ENCODE measurements at places on chromosomes 1 and 21.

DNA sequence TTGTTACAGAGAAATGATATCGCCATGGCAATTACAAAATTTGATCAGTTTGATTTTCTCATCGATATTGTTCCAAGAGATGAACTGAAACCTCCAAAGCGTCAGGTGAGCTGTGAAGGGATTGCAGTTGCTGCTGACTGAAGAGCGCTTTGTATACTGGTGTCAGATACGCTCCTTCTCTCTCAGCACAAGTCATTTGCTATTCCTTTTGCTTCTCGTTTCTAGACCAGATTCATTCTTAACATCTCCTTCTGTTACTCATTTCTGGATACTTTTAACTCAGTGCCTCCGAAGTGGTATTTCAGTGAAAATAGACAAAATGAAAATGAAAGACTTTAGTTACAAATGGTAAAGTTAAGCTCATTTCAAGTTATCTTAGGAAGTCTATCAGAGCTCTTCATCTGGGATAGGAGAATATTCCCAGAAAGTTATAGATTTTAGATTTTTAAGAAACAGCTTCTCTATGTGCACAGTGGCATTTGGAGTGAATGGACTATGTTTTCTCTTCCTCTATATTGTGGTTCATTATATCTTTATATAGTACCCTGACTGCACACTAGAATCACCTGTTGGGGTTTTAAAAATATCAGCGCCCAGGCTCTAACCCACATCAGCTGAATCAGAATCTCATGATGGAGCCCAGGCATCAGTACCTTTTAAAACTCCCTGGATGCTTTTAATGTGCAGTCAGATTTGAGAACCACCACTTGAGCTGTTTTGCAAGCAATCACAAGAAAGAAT lies 30.3 kb upstream of the KCNQ4 start:
- DNase-seq = no peak

- DNase-seq = no peak
Measured at GRCh38 chr1:84103197-84103992, 40.7 kb upstream of the PRKACB start.

- DNase-seq = no peak
Measured at GRCh38 chr21:38266732-38267131, 9.9 kb downstream of the KCNJ15 start.

GRCh38 chr1:2194898-2195673 lies 514 bp upstream of the FAAP20 start:
- peak; percentile 96 for DNase-seq

- no peak for DNase-seq
Measured at GRCh38 chr21:17616831-17617230, 4.1 kb upstream of the BTG3 start.

DNA sequence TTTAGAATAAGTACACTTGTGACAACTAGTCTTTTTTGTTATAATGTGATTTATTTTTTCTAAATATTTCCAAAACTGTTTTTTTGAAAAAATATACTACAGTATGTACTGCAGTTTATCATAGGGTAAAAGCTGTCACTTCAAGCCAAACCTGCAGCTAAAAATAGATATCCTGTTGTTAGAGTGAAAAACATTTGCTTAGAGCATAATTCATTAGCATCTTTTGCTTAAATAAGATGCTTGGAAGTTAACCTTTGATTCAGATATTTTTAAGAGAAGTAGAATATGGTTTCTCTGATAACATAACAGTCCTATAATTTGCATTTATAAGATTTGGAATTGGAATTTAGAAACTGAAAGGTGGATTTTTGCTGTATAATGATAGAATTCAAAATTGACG lies 21.5 kb downstream of the PRKACB start:
- no peak for DNase-seq

DNA sequence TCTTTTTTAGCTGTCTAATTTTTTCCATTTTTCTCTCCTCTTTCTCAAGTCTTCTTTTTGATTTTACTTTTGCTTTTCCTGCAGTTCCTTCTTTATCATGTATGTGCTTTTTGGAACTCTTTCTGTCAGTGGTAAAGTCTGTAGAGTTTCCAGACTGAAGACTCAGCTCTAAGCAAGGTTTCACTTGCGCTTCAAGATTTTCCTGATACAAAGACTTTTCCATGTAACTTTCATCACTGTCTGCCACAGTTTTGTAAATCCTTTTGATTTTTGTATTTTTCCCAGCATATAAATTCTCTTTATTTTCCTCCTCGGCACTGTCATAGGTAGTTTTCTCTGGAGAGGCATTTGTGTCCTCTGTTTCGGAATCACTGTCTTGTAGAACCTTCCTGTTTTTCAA lies 5.5 kb downstream of the CLSPN start:
- DNase-seq = no peak

DNA sequence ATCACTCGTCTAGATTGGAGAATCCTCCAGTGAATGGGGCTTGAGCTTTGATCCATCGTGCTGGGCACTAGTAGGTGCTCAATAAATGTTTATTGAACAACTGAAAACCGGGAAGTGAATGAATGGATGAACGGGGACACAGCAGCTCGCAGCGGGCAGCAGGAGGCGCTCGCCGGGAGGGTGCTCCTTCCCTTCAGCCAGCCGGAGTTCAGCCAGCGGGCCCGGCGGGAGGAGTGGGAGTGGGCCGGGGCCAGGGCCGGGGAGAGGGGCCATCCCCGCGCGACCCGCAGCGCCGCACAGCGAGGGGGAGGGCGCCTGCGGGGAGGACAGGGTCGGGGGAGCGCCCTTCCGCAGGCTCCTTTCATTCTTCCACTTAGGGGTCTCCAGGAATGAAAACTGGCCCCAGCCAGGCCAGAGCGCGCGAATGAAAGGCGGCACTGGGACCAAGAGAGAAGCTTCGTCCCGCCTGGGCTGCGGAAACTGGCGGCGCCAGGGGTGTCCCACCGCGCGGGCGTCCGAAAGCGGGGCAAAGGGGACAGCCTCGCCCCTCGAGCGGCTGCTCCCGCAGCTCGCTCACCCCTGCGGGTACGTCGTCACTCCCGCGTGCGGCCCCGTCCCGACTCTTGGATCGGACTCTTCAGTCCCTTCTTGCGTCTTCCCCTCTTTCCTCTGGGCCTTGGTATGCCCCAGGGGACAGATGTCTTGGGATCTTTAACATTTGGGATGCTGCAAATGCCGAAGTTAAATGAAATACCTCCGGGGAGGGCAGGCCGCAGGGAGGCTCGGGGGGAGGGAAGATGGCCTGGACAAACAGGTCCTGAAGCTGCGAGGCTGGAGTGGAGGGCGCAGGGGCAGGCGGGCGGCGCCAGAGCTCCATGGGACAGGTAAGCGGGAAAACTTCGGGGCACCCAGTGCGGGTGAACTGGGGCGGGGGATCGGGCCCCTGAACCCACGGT lies 3.6 kb upstream of the INAVA start:
- peak; percentile 83 for DNase-seq

GRCh38 chr1:4513685-4514084 lies 140.7 kb upstream of the AJAP1 start:
- DNase-seq = no peak

- DNase-seq = no peak
Measured at GRCh38 chr1:33735624-33736023, 128.3 kb upstream of the HMGB4 start.

- DNase-seq = peak; percentile 71
Measured at GRCh38 chr21:45306832-45307571, 19.3 kb upstream of the POFUT2 start.

DNA sequence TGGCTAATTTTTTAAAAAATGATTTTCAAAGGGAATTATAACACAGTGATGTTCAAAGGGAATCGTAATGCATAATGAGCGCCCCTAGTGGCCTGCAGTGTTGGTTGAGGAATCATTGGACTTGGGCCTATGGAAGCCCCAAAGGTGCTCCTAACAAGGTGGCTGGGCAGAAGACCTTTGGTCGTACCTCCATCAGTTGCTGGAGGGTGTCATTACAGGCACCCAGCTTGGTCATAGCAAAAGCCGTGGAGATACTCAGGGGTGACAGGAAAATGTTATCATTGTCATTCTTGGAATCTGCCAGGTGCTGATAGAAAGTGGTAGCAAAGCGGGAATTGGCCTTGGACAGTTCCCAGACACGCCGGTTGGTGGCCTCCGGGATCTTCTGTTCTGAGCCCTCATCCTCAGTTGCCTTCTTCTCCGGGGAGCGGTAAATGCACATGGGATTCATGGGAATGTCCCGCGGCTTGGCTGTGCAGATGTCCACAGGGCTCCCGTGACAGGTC lies 2.7 kb downstream of the SERPINC1 start:
- DNase-seq = no peak

Measured in Peyer's patch (tissue), 4 donors.